ENCODE measurements at places on chromosomes 6 and 20. TPM values are rescaled to one million over a fixed set of nuclear protein-coding genes. Genes with fewer than 3 reads are reported as not detected.
A peak's percentile ranks its signal among the peaks of the same experiment; 100 is the strongest.

- DNase-seq, result peak; percentile 56
These were observed 12.7 kb downstream of the SAYSD1 start for GRCh38 chr6:39102071-39102820.

MCCD1 gene
- 0.15 TPM for total RNA-seq

TFAP2D gene
- not detected for total RNA-seq

DNA sequence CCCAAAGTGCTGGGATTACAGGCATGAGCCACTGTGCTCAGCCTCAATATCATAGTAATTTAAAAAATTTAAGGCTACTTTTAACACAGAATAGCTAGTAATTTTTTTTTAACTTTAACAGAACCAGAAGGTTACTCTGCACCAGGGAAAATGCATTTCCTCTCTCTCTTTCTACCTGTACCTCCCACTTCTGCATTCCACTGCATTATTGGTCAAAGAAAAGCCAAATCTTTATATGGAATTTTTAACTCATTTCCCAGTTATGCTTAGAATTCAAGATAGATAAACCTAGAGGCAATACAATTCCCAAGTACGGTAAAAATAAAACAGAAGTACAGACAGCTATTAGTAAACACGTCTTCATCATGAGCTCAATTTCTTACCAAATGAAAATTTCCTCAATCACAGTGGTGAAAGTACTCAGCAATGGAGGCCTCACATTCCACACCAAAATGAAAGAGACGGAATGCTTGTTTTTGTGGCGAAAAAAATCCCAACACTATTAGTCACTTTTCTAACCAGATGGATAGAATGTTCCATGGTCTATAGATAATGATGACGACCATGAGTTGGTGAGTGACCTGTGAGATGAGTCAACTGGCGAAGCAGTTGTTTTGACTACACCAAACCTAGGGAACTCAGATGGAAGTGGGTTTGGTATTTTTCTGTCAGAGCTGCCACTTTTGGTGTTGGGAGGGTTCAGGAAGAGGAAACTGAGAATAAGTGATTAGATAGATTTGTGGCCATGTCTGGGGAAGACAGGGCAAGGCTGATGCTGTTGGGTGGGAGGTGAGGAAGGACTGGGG is 104.7 kb upstream of the SGK1 start:
- DNase-seq, result peak; percentile 99

DNA sequence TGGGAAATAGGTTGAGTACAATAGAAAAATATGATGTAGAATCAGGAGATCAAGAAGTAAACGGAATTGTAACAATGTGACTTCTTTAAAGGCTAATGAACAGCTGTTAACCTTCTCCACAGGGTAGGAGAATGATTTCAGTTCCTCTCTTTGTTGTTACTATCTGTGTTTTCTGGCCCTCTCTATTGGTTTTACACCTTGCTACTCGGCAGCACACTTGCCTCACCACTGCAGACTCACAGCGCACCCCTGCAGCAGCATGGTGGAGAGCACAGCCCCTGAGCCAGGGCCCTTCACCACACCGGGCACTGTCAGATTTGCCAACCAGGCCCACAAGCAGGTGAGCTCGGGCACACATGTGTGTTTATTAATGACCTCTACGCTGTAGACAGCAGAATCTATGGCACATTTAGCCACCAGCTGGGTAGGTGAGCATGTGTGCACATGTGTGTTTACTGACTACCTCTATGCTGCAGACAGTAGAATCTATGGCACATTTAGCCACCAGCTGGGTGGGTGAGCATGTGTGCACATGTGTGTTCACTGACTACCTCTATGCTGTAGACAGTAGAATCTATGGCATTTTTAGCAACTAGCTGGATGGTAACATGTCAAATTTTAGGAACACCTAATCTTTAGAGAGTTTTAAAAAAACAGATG is 16.8 kb downstream of the SFT2D1 start:
- DNase-seq, result no peak

DNA sequence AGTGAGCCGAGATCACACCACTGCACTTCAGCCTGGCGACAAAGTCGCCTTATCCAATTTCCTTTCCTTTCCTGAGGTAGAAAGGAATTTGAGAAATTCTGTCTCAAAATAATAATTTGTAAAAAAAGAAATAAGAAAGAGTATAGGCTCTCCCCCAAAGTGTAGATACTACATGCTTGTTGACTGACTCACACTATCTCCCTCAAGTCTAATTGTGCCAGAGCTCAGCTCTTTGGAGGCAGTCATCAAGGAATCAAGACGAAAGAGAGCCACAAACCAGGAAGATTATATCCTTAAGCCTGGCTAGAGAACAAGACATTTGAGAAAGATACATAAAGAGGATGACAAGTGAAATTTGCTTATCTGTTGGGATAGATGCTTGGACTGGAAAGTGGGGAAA is 3.7 kb upstream of the FKBPL start:
- DNase-seq, result no peak

GRCh38 chr6:43092635-43093034 is 16.5 kb downstream of the PTK7 start:
- no peak for DNase-seq

- DNase-seq, result no peak
These were observed 50.2 kb downstream of the HDAC2 start for GRCh38 chr6:113920663-113921267.

PTCHD4 gene
- 3.1 TPM for total RNA-seq

Measured in renal cortical epithelial cell (primary cell).